ENCODE measurements at places on chromosomes 3 and 15. TPM values are rescaled to one million over a fixed set of nuclear protein-coding genes. Genes with fewer than 3 reads are reported as not detected.

CLDN1 gene
- 30.9 TPM for total RNA-seq

POLQ gene
- 11.9 TPM for total RNA-seq

GOLGA6L7 gene
- not detected for total RNA-seq

GOLGA8T gene
- total RNA-seq: not detected

RHOV gene
- total RNA-seq: 4.2 TPM

TMOD3 gene
- total RNA-seq: 53.4 TPM

ARGFX gene
- total RNA-seq: not detected

NUP210 gene
- 36.8 TPM for total RNA-seq

TLR9 gene
- not detected for total RNA-seq

ACY1 gene
- total RNA-seq: 50.3 TPM

CMSS1 gene
- total RNA-seq: 86.3 TPM

CCR3 gene
- total RNA-seq: not detected

GATA2 gene
- 74.6 TPM for total RNA-seq

Measured in Panc1 (cell line).